ENCODE measurements at places on chromosomes 4 and X.

- no peak for DNase-seq
Measured at GRCh38 chr4:17450269-17450804, 61.6 kb downstream of the QDPR start.

DNA sequence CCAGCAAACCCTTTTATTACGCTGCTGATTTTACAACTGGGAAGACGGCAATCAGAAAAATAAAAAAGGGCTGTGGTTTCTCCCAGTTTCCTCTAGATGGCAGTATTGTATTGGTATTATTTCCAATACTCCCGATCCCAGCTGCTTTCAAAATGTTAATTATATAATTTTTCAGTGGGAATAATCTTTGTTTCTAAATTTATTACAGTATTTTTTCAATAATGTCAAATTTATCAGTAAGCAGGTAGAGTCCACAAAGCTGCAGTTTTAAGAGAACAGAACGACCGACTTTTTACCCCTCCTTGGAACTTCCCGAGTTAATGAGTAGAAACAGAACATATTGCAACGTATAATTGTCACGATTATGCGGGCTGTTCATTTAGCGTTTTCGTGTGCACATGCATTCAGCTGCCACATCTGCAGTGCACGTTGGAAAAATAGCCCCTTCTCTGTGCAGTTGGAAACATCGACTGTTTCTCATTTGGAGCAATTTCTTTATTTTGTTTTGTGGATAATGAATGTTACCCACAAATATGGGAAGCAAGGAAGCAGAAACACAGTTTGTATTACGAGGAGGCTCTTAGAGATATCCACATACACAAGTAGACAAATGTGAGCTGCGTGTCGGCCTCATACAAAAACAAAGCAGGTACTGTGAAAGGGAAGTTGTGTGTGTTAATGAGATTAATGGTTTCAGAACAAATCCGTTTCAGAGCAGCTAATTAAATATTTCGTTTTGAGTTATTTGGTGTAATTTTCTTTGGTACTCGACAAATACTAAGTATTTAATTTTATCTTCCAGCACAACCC is 188.0 kb downstream of the STIM2 start:
- peak; percentile 42 for DNase-seq

DNA sequence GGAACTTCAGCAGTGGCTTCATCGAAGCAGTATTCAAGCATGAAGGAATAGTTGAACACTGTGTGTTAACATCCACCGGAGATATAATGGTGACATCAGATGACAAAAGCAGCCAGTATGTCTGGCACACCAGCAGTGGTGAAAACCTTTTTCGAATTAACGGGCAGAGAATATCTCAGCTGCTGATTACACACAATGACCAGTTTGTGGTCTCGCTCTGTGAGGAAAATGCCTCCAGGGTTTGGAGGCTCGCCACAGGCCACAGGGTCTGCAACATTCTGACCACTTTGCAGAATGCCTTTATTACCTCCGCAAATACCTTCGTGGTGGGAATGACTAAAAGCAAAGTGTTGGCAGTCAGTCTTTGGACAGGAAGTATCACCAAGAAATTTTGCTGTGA is 201.5 kb downstream of the NWD2 start:
- no peak for DNase-seq

- DNase-seq = peak; percentile 9
Measured at GRCh38 chrX:24982306-24982965, 33.3 kb downstream of the ARX start.

DNA sequence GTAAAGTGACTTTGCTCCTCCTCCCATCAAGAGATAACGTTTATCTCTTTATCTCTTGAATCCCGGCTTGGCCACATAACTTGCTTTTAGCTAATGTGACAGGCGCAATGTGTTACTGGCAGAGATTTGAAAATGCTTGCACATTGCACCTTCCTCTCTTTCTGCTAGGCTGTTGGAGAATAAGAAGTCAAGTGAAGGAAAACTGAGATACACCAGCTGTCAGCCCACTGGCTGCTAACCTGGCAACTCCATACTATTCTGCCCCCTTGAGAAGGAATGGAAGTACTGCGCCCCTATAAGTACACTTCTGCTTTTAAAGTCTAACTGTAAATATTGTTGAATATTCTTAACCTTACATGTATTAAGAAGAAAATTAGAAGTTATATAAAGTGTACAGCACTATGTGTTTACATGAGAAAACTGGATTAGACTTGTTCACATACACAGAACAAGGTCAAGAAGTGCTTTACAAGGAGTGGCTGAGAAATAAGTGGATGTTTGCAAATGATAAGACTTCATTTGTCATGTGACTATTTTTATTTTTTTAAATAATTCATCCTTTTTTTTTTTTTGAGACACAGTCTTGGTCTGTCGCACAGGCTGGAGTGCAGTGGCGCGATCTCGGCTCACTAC is 424.5 kb upstream of the CTSO start:
- peak; percentile 10 for DNase-seq

- DNase-seq = peak; percentile 61
Measured at GRCh38 chr4:38675146-38676121, 11.4 kb downstream of the KLF3 start.

- DNase-seq = no peak
Measured at GRCh38 chr4:174255786-174256185, 27.7 kb downstream of the FBXO8 start.

GRCh38 chrX:6568031-6568430 is 33.1 kb upstream of the VCX3A start:
- no peak for DNase-seq

GRCh38 chrX:108022491-108023089 is 22.3 kb upstream of the VSIG1 start:
- DNase-seq = no peak

- DNase-seq = peak; percentile 90
Measured at GRCh38 chr4:177444911-177445736, 2.9 kb upstream of the AGA start.

DNA sequence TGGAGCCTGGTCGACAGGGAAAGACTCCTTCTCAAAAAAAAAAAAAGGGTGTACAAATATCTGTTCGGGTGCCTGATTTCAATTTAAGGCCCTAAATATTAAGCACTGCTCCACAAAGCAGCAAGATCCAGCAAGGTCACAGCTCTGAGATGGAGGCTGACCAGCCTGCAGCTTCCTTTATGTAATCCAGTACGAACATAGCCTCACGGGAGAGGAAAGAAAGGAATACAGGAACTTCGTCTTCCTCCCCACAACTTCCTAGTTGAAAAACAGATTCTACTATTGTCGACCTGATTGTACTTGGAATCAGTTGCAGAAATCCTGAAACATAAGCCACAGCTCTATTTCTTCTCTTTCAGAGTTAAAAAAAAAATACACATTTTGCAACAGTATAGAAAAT is 53.5 kb upstream of the TBC1D9 start:
- DNase-seq = no peak

- no peak for DNase-seq
Measured at GRCh38 chr4:40243386-40243948, 46.6 kb downstream of the RHOH start.

DNA sequence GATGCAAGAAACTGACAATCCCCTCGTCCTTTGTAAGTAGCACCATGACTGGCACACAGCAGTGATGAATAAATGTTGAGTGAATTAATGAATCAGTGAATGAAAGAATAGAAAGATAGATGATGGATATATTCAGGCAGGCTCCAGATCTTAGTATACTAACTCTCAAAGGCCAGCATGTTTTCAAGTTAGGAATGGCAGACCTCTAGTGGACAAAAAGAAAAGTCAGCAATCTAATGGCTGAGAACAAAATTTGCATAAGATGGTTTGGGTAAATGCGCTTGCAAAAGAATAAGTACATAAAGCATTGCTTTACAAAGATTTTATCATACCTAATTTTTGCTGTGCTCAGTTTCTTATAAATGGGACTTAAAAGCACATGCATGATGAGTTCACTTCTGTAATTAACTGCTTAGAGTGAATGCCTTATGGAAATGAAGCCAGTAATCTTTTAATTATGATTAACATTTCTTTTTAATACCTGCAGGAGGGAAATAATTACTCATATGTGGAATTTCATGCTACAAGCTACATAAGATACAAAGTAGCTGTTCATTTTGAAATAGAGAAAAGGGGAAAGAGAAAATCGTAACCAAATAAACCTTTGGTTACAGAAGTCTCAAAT is 126.9 kb upstream of the GPRIN3 start:
- peak; percentile 33 for DNase-seq

DNA sequence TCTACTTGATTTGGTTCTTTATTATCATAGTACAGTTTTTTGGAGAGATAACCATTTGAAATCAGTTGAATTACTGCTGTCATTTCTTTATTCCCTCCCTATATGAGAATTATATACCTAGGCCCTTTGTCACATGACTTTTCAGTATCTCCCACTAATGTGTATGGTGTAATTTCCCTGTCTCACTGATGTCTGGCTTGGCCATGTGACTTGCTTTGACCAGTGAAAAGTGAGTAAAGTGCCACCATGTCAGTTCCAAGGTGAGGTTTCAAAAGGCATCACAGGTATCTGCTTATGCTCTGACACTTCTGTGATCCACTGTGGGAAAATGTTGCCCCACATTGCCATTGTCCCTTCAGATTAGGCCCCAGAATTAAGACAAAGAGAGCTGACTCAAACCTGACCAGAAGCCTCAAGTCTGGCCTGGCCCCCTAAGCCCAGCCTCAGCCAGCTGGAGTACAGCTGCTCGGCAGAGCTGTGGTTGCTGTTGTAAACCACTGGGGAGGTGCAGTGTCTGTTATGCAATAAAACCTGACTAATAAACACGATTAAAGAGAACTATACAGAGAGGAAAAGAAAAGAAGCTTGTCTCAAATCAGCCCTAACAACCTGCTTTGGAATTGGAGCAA is 27.5 kb downstream of the SETD7 start:
- no peak for DNase-seq

DNA sequence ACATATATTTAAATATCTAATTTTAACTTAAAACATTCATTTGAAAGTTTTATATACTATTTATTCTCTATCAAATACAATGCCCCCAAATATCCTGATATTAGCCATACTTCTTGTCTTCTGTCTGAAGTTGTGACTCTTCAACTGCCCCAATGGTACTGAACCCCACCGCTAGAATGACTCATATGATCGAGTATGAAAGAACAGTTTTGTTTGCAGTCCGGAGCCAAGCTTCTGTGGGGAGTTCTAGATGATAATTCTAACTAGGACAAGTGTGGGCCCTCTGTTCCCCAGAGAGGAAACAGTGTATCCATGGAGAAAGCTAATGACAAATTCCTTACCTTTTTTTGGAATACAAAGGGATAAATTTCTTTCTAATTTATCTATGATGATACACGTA is 24.7 kb upstream of the CT47A1 start:
- DNase-seq = no peak

DNA sequence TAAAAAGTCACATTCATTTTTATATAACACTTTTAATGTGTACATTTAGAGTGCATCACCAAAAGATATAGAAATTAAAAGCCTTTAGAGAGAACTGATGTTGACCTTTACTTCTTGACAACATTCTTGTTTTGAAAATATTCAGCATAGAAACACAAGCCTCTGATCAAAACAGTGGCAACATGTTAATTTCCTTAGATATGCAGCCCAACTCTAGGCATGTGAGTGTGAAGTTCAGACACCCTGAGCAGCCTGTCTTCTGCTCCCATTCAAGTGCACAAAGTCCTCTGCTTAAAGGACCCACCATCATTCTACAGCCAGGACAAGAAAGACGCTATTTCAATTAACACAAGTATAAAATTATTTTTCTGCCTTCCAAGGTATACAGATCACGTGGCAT is 60.0 kb downstream of the PPP3CA start:
- no peak for DNase-seq

DNA sequence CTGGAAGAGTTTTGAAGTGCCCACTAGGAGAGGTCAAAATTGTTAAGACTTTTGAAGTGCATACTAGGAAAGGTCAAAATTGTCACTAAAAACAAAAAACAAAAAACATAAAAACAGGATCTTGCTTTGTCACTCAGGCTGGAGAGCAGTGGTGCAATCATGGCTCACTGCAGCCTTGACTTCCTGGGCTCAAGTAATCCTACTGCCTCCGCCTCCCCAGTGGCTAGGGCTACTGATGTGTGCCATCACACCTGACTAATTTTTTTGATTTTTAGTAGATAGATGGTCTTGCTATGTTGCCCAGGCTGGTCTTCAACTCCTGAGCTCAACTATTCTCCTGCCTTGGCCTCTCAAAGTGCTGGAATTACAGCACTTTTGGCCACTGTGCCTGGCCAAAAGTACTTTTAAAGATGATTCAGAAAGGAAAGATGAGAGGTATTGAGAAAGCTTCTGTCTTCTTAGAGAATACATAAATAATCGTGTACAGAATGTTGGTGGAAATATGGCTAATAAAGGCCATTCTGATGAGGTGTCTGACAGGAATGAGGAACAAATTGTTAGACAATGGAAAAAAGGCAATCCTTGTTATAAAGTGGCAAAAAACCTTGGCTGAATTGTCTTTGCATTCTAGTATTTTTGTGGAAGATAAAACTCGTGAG is 43.3 kb upstream of the STX18 start:
- DNase-seq = no peak

- no peak for DNase-seq
Measured at GRCh38 chr4:60588556-60588955, 611.6 kb upstream of the ADGRL3 start.

GRCh38 chrX:12319992-12320391 is 181.7 kb downstream of the FRMPD4 start:
- peak; percentile 36 for DNase-seq

GRCh38 chr4:169015186-169015623 is 5.2 kb upstream of the CBR4 start:
- no peak for DNase-seq

- peak; percentile 11 for DNase-seq
Measured at GRCh38 chr4:102825261-102826091, 1.9 kb downstream of the UBE2D3 start.

DNA sequence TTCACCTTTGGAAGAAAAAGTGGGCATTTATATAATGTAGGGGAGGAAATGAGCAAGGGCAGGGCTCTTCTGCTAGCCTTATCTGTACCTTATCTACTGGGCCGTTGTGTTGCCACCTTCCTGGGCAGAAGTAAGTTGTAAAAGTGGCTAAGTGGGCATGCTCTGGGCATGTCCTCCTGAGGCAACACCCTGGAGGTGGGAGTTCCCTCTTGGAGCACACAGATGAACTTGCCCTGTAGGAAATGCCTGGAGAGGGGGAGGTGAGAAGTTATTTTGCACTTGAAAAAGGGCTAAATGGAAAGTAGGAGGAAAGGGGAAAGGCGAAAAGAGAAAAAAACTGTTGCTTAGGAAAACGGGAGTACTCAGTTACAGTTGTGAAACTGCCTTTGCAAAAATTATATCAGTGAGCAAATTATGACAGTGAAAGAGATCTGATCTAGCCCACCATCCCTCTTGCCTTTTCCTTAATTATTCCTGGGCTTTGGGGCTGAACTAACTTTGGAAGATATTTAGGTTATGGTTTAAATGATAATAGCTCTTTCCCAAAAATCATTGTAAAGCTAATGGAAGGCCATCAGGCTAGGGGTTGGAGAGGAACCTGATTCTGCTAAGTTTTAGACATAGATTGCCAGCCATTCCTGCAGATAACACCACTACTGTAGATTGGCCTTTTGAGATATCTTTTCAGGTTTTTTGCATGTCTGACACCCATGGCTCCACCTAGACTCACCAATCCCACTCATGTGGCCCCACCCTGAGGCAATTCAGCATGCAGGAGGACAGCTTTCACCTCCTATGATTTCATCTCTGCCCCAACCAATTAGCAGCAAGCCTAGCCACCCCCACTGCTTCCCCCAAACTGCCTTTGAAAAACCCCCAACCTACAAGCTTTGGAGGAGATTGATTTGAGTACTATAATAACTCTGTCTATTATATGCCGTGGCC is 20.5 kb upstream of the ZNF81 start:
- DNase-seq = no peak

GRCh38 chr4:110424144-110424543 is 51.8 kb upstream of the ENPEP start:
- no peak for DNase-seq

Measured in NCI-H146 (cell line).